ENCODE measurements at places on chromosomes 16 and 17. TPM values are rescaled to one million over a fixed set of nuclear protein-coding genes. Genes with fewer than 3 reads are reported as not detected.

TEX14 gene
- total RNA-seq: 0.33 TPM

DPEP3 gene
- total RNA-seq: 0.14 TPM

MSLN gene
- 0.61 TPM for total RNA-seq

COIL gene
- 21.1 TPM for total RNA-seq

DNA sequence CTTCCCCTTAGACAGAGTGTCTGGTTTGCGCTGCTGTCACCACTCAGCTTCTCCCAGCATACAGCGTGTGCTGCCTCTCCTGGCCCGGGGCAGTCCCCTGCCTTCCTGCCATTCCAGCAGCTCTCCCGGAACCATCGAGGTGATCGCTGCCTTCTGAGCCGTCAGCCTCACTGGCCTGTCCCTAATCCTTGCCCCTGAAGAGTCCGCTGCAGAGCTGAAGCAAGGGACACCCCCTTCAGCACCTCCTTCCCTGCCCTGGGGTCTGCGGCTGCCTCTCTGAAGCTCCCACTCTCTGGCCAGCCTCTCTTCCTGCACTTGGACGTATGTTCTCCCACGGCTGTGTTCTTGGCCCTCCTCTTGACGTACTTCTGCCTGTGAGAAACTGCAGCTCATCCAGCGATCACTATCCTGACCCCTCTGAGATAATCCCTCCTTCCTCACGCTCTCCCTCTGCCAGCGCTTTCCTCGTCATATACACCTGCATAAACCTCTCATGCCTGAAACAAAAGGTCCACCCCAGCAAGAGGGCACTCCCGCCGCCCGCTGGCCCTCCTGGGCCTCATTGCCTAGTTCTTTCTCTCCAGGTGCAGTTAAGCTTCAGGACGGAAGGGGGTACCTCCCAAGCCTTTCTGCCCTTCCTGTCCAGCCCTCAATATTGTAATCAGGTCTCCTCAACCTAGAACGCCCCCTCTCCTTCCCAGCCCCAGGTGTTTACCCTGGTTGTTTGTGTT, 220.6 kb upstream of the CHMP6 start:
- no peaks in the 10 kb centered on the region for H3K27me3 ChIP-seq
- H3K27ac ChIP-seq: peak overlapping the region; percentile 96
- DNase-seq: no peak
- peaks cover 95% of the 10 kb centered on the region for H3K4me1 ChIP-seq
- H3K36me3 ChIP-seq: peaks cover 7% of the 10 kb centered on the region

DNA sequence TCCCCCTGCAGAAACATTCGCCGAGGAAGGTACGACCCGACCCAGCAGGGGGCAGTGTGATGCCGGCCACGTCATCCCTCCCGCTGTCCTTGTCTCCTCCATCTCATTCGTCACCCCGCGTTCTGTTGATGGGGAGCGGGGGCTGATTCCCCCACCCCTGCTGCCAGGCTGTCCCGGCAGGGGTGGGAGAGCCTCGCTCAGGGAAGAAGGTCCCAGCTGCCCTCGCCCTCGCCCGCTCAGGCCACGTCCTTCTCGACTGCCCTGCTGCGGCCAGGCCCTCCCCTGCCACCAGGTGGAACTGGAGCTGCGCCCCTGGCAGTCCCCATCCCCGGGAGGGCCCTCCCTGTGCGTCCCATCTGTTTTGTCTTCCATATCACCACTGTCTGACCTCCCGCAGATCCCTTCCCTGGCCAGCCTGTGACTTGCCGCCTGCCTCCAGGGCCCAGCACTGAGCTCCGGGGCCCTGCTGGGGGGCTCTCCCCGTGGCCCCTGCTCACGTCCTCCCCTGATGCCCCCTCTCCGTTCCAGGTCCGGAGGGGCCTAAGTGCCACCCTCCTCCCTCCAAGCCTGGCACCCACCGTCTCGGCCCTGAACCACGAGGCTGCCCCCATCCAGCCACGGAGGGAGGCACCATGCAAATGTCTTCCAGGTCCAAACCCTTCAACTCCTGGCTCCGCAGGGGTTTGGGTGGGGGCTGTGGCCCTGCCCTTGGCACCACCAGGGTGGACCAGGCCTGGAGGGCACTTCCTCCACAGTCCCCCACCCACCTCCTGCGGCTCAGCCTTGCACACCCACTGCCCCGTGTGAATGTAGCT, 20.6 kb downstream of the ADAM11 start:
- peak; percentile 79 for DNase-seq
- H3K4me1 ChIP-seq: peaks cover 22% of the 10 kb centered on the region
- peak overlapping the region; percentile 10 for H3K4me3 ChIP-seq
- H3K27me3 ChIP-seq: peaks cover 43% of the 10 kb centered on the region
- H3K36me3 ChIP-seq: no peaks in the 10 kb centered on the region

DNA sequence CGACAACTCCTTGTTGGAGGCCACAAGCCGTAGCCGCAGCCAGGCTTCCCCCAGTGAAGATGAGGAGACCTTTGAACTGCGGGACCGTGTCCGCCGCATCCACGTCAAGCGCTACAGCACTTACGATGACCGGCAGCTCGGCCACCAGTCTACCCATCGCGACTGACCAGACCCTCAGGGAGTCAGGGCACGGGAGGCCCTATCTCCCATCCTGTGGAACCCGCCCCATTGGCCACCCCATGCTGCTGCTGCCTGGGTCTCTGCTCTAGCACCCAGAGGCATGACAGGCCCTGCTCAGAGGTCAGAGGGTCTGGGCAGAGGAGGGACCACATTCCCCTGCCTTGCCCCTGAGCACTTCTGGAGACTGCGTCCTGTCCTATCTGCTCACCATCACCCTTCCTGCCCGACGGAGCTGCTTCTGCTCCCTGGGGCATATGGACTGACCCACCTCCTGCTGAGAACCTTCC, 8.9 kb downstream of the TNFAIP1 start:
- no peaks in the 10 kb centered on the region for H3K27me3 ChIP-seq
- no peak overlapping the region for H3K27ac ChIP-seq
- peaks cover 81% of the 10 kb centered on the region for H3K36me3 ChIP-seq
- H3K4me3 ChIP-seq: no peak overlapping the region
- no peak for DNase-seq
- H3K4me1 ChIP-seq: peaks cover 15% of the 10 kb centered on the region

DNA sequence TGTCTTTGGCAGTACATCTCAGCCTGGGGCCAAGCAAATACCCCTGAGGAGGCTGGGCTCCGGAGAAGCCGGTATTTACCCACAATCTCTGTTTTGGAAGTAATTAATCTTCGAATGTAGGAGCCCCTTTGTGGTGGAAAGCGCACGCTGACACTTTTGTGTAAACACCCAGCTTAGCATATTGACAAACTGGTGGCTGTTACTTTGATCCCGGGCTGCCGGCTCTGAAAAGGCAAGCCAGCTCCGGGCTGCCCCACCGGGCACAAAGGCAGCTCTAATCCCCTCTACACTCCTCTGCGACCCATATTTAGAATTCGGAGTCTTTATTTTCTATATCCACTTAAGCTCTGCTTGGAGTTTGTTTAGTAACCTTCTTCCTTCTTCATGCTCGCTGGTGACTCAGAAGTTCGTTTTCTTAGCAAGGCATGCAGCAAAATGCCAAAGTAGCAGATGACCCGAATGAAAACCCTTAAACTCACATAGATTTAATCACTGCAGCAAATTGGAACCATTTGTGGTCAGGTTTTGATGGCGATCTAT, 144.0 kb upstream of the IRX3 start:
- H3K4me3 ChIP-seq: no peak overlapping the region
- no peaks in the 10 kb centered on the region for H3K4me1 ChIP-seq
- peaks cover 9% of the 10 kb centered on the region for H3K27me3 ChIP-seq
- no peak overlapping the region for H3K27ac ChIP-seq

- no peaks in the 10 kb centered on the region for H3K36me3 ChIP-seq
- H3K4me1 ChIP-seq: peaks cover 12% of the 10 kb centered on the region
- DNase-seq: no peak
These were observed 2.0 kb upstream of the ACE start for GRCh38 chr17:63474586-63475460.

- H3K27ac ChIP-seq: no peak overlapping the region
- no peak for DNase-seq
- no peaks in the 10 kb centered on the region for H3K36me3 ChIP-seq
- H3K4me3 ChIP-seq: no peak overlapping the region
- no peaks in the 10 kb centered on the region for H3K4me1 ChIP-seq
These were observed 10.0 kb downstream of the SLC38A8 start for GRCh38 chr16:84032458-84033178.

- H3K4me3 ChIP-seq: peak overlapping the region; percentile 20
- H3K27ac ChIP-seq: no peak overlapping the region
- H3K27me3 ChIP-seq: peaks cover 99% of the 10 kb centered on the region
- DNase-seq: peak; percentile 61
- H3K4me1 ChIP-seq: peaks cover 36% of the 10 kb centered on the region
These were observed 12.7 kb downstream of the TBX2 start for GRCh38 chr17:61412143-61412859.

GRCh38 chr17:7858522-7858810, 663 bp downstream of the CYB5D1 start:
- H3K36me3 ChIP-seq: peaks cover 22% of the 10 kb centered on the region
- H3K4me3 ChIP-seq: peak overlapping the region; percentile 96

DNA sequence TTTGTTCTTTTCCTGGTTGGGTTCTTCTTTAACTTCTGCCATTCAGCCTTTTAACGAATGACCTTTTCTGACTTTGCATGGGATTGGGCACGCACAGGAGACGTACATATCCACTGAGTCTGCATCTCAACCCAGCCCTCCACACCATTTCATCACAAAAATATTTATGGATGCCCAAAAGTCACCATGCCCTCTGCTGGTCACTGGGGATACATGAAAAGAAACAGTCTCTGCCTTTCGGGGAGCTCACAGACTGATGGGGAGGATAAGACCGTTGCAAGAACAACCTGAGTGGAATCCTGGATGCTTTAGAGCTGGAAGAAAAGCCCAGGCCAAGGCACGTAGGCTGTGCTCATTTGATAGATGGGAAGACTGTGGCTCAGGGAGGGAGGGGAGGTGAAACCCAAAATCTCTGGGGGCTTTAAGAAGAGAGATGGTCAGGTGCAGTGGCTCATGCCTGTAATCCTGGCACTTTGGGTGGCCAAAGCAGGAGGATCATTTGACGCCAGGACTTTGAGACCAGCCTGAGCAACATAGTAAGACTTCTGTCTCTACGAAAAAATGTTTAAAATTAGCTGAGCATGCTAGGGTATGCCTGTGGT, 7.9 kb upstream of the MT2A start:
- no peak for DNase-seq
- H3K27ac ChIP-seq: no peak overlapping the region
- no peaks in the 10 kb centered on the region for H3K27me3 ChIP-seq

DNA sequence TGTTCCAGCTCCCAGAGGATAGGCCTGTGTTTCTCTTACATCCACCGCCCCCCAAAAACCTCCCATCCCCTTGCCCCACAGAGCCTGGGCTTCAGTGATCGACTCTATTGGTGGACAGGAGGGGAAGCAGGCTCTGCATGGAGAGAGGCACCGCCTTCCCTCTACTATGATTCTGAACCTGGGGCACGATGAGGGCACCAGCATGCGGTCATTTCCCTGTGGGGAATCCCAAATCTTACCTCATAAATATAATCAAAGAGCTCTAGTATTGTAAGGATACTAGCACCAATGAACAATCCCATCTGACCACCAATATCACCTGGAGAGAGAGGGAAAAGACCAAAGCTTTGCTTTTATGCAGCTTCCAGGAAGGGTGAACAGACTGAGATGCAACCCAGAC, 25.7 kb downstream of the SPACA3 start:
- H3K36me3 ChIP-seq: no peaks in the 10 kb centered on the region
- no peak overlapping the region for H3K27ac ChIP-seq
- H3K4me3 ChIP-seq: no peak overlapping the region
- H3K4me1 ChIP-seq: no peaks in the 10 kb centered on the region
- no peaks in the 10 kb centered on the region for H3K27me3 ChIP-seq

DNA sequence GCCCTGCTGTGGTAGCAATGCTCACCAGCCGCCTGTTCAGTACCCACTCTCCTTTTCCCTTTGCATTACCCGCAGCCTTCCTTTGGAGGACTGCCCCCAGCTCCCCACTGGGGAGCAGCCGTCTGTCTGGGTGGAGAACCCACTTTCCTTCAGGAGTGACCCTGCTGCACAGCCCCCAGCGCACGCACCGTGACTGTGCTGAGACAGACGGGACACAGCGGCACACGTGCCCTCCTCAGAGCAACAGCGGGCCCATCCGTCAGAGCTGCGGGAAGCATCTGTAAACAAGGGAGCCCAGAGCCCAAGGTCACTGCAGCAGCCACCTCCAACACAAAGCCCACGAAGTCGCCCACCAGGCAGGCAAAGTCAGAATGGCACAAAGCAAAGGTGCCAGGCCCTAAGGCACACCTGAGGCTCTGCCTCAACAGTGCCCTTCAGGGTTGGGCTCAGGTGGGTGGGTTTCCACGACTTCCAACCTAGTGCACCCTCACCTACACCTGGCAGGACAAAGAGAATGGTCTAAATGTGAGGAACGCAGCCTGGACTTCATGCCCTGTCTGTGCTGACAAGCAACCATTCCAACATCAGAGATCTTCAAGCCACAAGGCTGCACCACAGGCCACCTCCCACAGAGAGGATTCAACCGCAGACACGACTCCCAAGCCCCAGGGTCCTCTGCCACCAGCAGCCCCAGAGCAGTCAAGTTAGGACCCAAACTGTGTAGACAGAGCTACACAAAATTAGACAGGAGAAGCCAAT, 9.9 kb downstream of the AXIN1 start:
- H3K36me3 ChIP-seq: peaks cover 31% of the 10 kb centered on the region
- H3K27ac ChIP-seq: no peak overlapping the region
- H3K4me1 ChIP-seq: peaks cover 12% of the 10 kb centered on the region
- H3K27me3 ChIP-seq: no peaks in the 10 kb centered on the region
- no peak overlapping the region for H3K4me3 ChIP-seq
- no peak for DNase-seq

DNA sequence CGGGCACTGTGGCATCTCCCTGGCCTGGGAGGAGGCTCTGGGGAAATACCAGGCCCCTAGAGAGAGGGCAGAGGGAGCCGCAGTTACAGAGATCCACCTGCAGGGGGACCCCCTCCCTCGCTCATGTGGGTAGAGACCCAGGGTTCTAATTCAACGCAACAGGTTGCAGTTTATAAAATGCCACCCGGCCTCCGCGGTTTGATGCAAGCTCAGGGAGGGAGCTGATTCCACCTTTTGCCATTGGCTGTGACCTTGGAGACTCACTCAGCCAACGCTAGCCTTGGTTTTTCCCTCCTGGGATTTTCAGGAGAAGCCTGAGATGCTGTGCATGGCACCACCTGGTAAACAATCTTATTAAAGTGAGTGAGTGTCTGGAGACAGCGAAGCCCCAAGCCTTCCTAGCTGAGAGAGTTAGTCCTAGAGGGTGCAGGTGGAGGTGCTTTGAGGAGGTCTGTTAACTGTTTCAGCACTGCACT, 12.1 kb downstream of the TTLL6 start:
- no peak overlapping the region for H3K4me3 ChIP-seq
- DNase-seq: peak; percentile 68
- no peak overlapping the region for H3K27ac ChIP-seq
- H3K27me3 ChIP-seq: no peaks in the 10 kb centered on the region
- no peaks in the 10 kb centered on the region for H3K36me3 ChIP-seq
- no peaks in the 10 kb centered on the region for H3K4me1 ChIP-seq

DNA sequence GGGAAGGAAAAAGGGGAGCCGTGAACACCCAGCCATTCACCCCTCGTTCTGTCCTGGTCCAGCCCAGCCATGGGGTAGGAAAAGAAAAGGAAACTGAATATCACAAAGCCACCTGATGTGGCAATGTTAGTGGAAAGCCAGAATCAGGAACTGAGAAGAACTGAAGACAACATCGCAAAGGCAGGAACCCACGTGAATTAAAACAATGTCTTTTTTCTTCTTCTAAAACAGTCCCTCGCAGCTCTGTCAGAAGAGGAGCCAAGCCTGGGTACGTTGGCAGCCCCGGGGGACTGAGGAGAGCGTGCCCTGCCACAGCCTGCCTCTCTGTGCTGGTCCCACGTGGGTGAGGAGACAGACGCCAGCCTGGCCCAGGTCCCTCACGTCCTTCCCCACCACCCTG, 55.0 kb downstream of the ZNF423 start:
- no peaks in the 10 kb centered on the region for H3K4me1 ChIP-seq
- H3K36me3 ChIP-seq: no peaks in the 10 kb centered on the region
- peaks cover 8% of the 10 kb centered on the region for H3K27me3 ChIP-seq
- no peak overlapping the region for H3K4me3 ChIP-seq
- no peak for DNase-seq
